T47D (cell line): ENCODE measurements at places on chromosomes 16 and 17.

DNA sequence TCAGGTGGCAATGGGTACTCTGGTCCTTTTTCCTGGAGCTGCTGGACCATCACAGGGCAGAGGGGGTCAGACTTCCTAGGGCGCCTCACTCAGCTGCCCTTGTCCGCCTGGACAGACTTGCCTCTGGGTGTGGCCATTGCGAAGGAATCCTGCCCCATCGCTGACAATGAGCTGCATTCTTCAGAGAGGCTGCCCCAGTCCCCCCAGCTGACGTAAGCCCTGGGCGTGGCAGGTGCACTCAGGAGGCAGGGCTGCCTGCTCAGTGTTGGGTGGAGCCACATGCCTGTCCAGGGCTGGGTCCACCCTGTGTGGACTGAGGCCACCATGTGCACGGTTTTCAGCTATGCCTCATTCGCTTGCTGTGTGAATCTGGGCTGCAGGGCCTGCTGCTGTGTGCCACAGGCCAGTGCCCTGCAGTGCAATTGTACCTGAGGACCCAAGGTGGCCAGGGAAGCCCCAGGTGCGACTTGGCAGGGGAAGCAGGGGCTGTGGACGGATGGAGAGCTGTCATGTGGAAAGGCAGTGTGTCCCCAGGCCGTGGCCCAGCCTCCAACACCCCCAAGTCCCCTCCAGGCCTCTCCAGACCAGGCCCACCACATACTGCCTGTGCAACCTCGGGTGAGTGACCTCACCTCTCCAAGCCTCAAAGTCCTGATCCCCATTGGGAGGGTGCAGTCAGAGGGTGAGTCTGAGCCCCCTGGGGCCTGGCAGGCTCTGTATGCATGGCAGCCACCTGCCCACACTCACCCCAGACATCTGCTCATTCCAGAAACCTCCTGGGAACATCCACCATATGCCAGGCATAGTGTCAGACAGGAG, 14.0 kb upstream of the MPRIP start:
- peak; percentile 90 for DNase-seq

DNA sequence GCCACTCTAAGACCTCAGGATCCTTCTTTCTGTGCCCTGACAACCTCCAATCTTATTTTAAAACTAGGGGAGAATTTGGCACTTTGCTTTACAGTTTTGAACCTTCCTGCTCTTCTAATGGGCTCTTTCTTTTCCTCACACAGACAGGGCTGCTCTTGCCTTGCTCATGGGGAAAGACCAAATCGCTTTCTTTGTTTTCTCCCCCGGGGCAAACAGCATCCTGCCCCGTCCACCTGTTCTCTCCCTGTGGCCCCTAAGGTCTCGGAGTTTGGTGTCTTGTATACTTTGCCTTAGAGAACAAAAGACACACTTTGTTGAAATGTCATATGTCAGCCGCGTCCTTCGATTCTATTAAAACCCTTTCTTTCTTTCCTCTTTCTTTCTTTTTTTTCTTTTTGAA, 306.7 kb upstream of the SALL1 start:
- DNase-seq = no peak

DNA sequence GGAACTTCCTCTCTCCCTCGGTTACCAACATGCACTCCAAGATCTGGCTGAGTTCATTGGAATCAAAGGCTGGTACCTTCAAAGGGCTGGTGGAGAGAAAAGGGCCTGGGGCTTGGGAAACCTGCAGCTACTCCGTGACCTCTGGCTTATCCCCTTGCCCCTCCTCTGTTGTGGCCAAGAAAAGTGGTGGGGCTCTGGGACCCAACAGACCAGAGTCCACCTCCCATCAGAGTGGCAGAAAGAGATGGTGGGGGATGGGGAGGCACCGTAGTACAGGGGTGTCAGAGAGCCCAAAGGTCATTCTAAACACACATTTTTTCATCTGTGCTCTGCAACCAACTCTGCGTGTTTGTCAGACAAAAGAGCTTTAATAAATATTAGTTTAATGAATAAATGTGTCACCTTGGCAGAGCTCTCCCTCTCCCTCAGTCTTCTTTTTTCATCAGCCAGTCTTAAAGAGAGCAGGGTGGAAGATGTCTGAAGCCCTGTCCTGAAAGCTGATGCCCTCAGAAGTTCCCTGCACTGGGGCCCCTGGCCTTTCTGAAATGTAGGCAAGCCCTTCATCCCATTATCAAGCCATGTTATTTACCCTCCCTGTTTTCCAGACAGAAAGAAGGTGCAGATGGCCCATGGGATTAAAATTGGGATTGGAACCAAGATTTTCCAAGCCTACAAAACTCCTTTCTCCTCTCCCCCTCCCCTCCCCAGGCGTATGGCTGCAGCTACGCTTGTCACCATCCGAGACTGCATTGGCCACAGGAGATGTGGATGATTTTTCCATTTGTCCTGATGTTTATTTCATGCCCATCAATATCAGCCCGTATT, 227.3 kb downstream of the CCDC182 start:
- no peak for DNase-seq

DNA sequence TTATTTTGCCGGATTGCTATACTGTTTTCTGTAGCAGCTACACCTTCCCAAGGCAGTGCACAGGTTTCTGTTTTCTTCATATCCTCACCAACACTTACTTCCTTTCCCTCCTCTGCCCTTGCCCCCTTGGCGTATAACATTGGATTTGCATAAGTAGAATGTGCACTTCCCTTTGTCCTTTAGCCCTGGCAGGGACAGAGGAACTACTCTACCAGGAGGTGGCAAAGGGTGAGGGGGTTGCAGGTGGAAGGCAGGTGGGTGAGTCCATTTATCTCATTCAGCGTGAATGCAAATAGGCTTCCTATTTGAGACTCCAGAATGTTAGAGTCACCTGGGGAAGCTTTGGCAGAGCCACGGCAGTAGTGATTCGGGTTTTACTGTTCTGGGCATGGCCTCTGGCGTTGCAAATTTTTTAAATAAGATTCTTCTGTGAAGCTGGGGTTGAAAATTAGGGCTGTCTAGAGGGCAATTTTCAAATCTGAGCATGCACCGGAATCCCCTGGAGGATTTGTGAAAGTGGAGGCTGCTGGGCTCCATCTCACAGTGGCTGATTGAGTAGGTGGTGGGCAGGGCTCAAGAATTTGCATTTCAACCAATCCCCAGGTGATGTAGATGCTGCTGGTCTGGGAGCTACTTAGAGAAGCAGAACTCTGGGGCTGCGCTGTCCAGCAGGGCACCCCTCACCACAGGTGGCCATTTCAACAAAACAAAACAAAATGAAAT, 84.7 kb downstream of the PLCG2 start:
- DNase-seq = no peak

- no peak for DNase-seq
Observed at GRCh38 chr16:30377050-30377811, 2.6 kb downstream of the MYL11 start.

DNA sequence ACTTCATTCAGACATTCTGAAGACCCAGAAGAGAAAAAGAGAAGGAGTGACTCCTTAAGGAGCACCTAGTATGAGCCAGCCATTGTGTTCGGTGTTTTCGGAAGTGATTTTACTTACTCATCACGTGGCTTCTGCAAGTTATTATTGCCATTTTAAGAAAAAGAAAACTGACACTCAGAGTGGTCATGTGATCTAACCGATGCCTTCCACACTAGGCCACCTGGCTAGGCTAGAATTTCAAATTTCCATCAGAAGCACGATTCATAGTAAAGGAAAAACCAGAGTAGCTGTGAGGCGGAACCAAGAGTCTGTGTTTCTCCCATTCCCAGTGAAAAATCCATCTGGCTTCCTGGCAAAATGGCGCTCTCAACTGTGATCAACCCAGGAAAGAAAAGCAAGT, 32.0 kb downstream of the GTF3C1 start:
- no peak for DNase-seq

DNA sequence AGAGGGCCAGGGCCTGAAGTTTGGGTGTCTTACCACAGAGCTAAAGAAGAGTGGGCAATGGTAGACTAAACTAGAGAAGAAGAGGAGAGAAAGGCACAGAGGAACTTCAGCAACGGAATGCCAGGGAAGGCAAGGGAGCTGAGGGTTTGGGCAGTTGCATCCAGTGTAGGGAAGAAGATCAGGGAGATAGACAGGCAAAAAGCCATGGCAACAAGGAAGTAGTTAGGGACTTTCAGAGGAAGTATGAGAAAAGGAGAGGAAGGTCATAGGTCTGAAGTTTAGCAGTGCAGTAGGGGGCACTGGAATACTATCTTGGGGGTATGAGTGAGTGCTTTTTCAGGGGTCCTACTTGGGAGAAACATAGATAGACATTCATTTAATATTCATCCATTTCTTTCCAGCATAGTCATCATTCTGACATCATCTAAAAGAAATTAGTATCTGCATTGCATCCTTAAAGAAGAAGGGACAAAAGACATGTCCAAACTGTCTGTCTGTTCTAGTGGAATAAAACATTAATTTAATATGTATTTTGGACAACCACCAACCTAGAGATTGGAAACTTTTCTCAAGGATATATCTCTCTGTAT, 2.2 kb upstream of the NF1 start:
- DNase-seq = no peak

GRCh38 chr17:72387969-72388368, 267.1 kb downstream of the SOX9 start:
- no peak for DNase-seq

GRCh38 chr17:4583782-4584100, 588 bp upstream of the SMTNL2 start:
- DNase-seq = no peak

DNA sequence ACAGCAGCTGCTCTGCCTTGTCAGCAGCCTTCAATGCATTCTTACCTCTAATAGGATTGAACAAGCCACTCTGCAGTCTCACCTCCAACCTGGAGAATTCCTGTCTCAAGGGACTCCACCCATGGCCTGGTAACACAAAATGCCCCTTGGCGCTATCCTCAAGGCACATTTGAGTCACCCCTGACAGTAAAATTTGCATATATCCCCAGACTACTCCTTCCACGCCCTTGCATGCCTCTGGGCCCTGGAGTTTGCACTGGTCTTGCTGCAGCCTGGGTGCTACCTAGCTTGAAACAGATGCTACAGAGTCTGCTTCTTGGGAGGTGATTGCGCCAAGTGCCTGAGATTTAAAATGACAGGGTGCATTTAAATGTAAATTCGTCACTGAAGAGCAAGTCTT, 391.4 kb upstream of the MAF start:
- DNase-seq = no peak

GRCh38 chr16:48450367-48450766, 65.2 kb upstream of the SIAH1 start:
- DNase-seq = no peak

GRCh38 chr16:66740010-66740409, 11.4 kb downstream of the DYNC1LI2 start:
- DNase-seq = peak; percentile 48

GRCh38 chr17:8994319-8994718, 27.0 kb upstream of the NTN1 start:
- peak; percentile 64 for DNase-seq

- DNase-seq = no peak
Observed at GRCh38 chr17:13601776-13602551, at the start of gene HS3ST3A1. Gene HS3ST3A1 (minus strand): TSS chr17:13601929. CDS start chr17:13601129, 800 bp downstream.

DNA sequence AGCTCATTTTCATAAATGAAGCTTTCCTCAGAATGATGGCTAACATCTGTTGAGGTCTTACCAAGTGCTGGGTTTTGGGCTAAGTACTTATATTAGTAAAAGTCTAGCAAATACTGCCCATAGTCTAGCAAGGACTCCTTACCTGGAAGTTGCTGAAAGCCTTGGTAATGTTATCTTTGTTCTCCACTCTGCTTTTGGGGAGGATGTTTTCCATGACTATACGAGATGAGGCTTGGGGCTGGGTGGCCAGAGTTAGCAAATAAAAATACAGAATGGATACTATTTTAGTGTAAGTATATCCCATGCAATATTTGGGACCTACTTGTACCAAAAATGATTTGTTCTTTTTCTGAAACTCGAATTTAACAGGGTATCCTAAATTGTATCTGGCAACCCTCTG, 7.7 kb downstream of the CCL18 start:
- no peak for DNase-seq

- DNase-seq = no peak
Observed at GRCh38 chr17:50170662-50171370, 5.0 kb downstream of the SGCA start.

DNA sequence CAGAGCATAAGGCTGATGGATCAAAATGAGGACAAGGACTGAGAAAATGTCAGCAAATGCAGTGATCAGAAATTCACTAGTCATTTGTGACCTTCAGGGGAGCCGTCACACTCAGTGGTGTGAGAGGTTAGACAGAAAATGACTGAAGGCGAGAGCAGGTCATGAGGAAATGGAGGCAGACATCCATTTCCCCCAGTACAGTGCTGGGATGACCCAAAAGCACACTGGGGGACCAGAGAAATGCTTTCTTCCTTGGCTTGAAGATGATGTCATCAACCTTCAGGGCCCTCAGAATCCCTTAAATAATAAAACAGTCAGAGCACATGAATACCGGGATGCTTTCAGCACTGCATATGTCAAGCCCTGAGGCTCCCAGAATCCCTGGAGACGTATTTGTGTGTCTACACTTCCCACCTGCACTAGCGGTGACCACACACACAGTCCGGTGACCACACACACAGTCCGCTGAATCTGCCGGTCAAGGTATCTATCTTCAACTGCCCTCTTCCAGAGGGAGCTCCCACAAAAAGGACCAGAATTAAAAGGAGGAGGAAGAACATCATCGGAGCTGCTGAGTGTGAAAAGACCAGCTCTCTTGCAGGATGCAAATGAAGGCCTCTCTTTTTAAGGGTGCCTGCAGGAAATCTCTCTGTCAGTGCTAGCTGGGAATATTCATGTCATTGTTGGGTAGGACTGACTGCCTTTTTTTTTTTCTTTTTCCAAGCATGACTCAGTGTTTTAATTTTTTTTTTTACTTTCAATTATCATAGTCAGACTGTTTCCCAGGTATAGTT, 8.2 kb downstream of the UBE2O start:
- DNase-seq = no peak

DNA sequence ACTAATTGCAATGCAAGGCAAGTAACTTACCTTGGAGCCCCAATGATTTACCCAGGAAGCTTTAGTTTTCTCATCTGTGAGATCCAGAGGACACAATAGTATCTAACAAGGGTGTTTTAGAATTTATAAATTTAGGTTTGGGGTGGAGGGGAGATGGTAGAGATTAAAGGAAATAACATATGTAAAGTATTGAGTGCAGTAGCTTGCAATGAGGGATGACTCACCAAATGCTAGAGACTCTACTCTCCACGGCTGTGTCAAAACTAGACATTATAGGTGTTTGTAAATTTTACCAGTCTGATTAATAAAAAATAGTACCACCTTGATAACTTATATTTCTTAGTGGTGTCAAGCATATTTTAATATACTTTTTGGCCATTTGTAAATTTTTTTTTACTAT, 3.7 kb upstream of the ABCA9 start:
- DNase-seq = no peak
